ENCODE measurements at places on chromosomes 16 and 17. TPM values are rescaled to one million over a fixed set of nuclear protein-coding genes. Genes with fewer than 3 reads are reported as not detected.
A peak's percentile ranks its signal among the peaks of the same experiment; 100 is the strongest.

CDH13 gene
- total RNA-seq: 154 TPM

- DNase-seq: no peak
Measured at GRCh38 chr16:27298132-27298531, 15.6 kb upstream of the IL4R start.

- peak; percentile 58 for DNase-seq
Measured at GRCh38 chr17:28747051-28747691, 3.4 kb downstream of the TRAF4 start.

GRCh38 chr17:4162321-4162720 lies 19.3 kb downstream of the CYB5D2 start:
- no peak for DNase-seq

CORO1A gene
- 0.21 TPM for total RNA-seq

GJD3 gene
- not detected for total RNA-seq

GRCh38 chr17:40171750-40172149 lies 5.5 kb upstream of the RAPGEFL1 start:
- peak; percentile 44 for DNase-seq

DNA sequence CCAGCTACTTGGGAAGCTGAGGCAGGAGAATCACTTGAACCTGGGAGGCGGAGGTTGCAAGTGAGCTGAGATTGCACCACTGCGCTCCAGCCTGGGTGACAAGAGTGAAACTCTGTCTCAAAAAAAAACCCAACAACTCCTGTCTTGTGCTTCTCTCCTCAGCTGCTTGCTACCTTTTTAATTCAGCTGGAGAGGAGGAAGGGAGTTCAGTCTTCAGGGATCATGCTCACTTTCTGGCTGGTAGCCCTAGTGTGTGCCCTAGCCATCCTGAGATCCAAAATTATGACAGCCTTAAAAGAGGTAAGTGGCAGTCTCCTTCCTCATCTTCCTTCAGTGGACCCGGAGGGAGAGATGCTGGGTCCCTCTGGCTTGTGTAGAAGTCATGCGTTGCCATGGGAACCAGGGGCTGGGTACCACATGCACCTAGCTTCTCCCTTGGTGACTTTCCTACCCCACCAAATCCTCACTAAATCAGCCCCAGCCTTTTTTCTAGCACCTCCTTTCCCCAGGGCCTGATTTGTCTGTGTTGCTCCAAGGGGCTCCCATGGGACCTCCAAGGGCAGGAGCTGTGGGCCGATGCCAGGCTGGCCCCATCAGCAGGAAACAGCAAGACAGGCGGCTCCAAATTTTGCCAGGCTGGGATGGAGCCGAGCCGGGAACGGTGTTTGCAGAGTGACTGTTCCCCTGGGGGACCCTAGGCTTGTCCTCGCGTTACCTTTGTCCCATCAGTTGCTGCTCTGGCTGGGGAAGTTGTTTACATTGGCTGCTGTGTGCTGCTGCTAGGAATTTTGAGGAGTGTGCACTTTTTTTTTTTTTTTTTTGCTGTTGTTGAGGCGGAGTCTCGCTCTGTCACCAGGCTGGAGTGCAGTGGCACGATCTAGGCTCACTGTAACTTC lies 65.2 kb downstream of the ABCC1 start:
- peak; percentile 30 for DNase-seq

GRCh38 chr16:58449768-58450167 lies 50.2 kb upstream of the NDRG4 start:
- DNase-seq: no peak

- DNase-seq: no peak
Measured at GRCh38 chr17:2874189-2874686, 78.0 kb downstream of the RAP1GAP2 start.

TP53TG3C gene
- not detected for total RNA-seq

DNA sequence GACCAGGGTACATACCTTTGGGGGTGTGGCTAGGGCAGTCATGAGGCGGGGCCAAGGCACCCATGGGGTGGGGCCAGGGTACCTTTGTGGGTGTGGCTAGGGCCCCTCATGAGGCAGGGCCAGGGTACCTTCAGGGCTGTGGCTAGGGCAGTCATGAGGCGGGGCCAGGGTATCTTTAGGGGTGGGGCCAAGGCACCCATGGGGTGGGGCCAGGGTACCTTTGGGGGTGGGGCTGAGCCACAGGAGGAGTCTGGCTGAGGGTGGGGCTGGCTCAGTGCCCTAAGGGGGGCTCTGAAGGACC lies 3.5 kb downstream of the GNG13 start:
- no peak for DNase-seq

CLEC10A gene
- total RNA-seq: not detected

DNA sequence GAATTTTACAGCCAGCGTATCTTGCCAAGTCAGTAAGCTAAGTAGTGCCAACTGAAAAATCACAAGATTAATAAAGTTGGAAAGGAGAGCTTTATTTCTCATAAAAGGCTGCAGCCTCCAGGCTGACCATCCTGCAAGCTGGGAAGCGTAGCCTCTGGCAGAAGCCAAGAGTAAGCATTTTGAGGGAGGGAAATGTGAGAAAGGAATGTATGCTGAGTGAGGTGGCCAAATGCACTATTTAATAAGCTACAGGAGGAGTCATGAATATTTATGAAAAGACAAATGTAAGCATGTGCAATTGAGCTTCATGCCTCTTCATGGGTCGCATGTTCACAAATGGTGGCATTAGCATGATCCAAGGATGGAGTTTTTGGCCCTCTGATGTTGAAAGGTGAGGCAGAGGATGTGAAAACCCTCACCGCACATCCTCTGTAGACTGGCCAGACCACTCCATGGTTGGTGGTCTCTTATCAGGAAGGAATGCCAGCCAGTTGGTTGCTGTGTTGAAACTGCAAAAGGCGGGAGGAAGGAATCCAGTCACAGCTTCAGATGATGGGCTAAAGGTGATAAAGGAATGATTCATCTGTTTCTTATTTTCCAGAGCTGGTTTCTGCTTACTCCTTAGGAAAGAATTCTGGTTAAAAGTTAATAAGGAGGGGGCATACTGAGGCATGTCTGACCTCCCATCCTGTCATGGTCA lies 9.2 kb downstream of the KRT33B start:
- no peak for DNase-seq

CDH8 gene
- 38.7 TPM for total RNA-seq

DNA sequence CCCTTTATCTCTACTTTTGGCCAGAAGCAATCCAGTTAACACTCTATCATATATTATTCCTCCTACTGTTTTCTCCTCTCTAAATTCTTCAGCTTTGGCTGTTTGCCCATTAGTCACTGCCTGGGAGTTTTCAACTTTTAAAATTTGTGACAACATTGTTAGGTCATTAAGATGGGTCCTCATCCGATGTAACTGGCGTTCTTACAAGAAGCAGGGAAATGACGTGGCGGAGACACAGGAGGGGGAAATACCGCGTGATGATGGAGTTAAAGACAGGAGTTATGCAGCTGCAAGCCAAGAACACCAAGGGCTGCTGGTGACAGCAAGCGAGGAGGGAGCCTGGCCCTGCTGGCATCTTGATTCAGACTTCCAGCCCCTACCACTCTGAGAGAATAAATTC lies 34.8 kb upstream of the CPHXL start:
- DNase-seq: no peak

DNA sequence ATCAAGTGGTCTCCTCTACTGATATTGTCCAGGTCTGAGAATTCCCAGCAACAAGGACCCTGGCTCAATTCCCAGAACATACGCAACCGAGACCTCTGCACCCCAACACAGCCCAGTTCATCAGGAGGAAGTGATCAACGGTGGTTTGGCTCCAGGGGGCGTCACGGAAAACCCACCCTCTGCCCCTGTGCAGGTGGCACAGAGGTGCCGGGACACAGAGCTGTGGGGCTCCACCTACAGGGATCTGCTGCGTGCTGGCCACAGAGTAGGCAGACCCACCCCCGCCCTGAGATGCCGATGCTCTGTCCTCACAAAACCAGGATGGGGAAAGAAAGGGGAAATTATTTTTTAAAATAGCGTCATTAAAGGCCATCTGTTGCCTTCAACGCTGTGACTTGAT lies 69.6 kb downstream of the LMF1 start:
- no peak for DNase-seq

- DNase-seq: peak; percentile 73
Measured at GRCh38 chr17:14302091-14302430, 1.2 kb downstream of the HS3ST3B1 start.

QRICH2 gene
- total RNA-seq: 1.7 TPM

CNP gene
- total RNA-seq: 66.1 TPM

- no peak for DNase-seq
Measured at GRCh38 chr16:8505327-8505991, 84.9 kb downstream of the TMEM114 start.

GRCh38 chr17:38568845-38569510 lies 36.8 kb downstream of the SRCIN1 start:
- DNase-seq: no peak

KAT8 gene
- 46.7 TPM for total RNA-seq

DNA sequence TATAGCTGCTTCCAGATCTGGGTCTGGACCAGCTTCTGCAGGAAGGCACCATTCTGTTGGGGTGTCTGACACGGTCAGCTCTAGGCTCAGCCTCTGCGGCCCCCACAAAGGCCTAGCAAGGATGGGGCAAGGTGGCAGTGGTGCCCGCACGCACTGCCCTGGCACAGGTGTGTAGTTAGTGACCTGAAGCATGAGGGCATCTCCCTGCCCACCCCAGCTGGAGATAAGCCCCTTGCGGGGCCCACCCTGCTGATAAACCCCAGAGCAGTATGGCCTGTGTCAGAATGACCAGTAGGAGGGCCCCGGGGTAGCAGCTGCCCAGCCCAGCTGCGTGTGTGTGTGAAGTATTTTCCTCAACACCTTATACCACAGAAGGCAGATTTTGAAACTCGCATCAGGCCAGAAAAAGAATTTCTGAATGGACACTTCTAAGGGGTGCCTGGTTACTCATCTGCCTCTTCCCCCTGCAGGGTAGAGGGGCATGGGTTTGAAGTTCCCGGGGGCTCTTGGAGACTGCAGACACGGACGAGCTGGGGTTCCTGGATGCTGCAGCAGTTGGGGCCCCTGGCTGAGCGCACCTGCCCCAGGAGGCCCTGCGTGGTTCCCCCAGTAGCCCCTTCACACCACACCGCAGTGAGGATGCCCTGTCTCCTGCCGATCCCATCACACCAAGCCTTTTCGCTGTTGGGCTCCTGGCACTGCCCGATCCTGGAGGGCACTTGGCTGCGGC lies 4.5 kb downstream of the ARHGDIA start:
- peak; percentile 40 for DNase-seq

FBXW10 gene
- total RNA-seq: not detected
